ENCODE measurements at places on chromosomes 1 and 21.

DNA sequence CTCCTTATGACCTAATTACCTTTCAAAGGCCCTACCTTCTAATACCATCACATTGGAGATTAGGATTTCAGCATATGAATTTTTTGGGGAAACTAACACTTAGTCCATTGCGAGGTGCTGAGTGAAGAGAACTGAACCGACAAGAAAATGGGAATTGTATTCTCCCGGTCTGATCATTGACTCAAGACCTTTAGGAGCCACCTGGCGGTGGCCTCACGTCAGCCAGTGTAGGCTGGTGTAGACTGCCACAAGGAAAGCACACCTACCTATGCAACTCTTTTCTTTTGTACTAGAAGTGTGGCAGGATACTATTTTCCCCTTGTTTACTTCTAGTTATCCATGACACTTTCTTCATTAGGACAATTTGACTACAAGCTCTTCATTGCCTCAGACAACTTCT, 333.5 kb upstream of the B3GALT2 start:
- no peak for DNase-seq

DNA sequence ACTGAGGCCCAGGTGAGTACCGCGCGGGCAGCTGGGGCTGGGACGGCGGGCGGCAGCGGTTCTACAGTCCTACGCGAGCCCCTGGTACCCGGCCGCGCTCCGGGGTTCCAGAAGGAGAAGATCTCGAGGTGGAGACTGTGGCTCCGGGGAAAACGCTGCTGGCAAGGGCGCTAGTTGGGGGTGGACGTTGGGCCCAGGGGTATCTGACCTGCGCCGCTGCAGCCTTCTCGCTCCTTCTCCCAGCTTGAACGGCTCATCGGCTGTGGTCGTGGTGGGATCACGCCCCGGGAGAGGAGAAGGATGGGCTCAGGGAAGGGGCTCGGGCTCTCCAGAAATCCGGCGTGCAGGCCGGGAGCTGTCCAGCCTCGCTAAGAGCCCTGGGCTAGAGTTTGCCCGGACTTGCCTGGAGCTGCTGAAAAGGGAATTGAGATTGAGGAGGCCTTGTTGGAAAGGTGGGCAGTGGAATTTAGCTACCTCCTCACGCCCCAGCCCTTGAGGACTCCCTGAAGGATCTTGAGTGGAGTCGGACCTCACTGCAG, 1.1 kb upstream of the POU3F1 start:
- DNase-seq, result no peak

DNA sequence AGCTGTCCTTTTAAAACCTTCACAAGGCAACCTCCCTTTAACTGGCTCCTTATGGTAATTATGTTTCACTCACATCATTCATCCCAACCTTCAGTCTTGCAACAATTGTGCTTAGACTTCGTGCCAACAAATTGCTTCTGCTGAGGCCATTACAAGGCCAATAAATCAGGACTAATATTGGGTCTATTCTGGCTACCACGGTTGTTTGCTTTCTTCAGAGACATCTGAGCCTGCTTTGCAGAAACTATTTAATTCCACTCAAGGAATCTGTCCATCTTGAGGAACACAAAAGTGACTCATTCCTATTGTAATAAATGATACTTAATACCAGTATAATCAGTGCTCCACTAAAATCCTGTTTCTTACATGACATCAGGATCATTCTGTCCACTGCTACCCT, 2.6 kb upstream of the GSTM4 start:
- no peak for DNase-seq

GRCh38 chr1:75053207-75053606, 81.0 kb upstream of the LHX8 start:
- no peak for DNase-seq

DNA sequence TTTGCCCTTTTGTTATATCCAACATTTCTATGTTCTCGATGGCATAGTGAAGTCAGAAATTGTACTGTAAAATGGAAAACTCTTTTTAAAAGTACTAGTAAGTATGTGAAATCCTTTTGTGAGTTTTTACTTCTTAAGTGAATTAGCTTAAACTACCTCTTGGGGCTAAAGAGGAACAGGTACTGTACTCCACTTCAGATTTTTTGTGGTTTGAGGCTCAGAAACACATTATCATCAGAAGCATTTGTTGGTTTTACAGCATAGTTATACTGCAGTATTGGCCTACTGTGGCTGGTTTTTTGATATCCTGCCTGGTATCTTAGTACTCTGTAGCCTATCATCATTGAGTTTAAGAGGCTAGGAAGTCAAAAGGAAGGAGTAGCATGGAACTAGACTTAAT, 117.2 kb downstream of the NRDC start:
- DNase-seq, result no peak

Data from stimulated activated CD4-positive, alpha-beta T cell treated with anti-CD3 and anti-CD28 coated beads, Interleukin-1b, Interleukin-23, amount 100 ng/mL, for 24 hours (primary cell).